Stimulated activated CD8-positive, alpha-beta memory T cell treated with anti-CD3 and anti-CD28 coated beads, Interleukin-4, amount 100 ng/mL, for 48 hours (primary cell): ENCODE measurements at places on chromosomes 6 and 20.
A peak's percentile ranks its signal among the peaks of the same experiment; 100 is the strongest.

GRCh38 chr6:168148231-168148849, 69.3 kb upstream of the FRMD1 start:
- DNase-seq = no peak

GRCh38 chr6:38836585-38836984, 121.5 kb downstream of the DNAH8 start:
- no peak for DNase-seq

DNA sequence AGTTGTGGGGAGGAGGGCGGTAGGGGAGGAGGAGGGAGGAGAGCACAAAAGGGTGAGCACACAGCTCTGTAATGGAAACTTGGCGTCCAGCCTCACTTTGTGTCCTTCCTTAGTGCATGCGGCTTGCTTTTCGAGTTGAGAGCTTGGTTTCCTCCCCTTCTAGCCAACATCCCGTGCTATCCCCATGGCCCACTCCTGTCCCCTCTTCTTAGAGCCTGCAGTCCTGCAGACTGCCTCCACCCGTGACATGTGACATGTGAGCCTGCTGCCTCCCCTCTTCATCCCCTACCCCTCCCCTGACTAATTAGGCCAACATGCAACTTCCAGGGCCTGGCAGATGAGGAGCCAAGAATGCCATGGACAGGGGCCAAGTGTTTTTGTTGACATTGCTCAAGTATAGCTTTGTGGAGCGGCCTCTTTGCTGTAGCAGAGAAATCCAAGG, 63.2 kb downstream of the SLC24A3 start:
- DNase-seq = no peak

DNA sequence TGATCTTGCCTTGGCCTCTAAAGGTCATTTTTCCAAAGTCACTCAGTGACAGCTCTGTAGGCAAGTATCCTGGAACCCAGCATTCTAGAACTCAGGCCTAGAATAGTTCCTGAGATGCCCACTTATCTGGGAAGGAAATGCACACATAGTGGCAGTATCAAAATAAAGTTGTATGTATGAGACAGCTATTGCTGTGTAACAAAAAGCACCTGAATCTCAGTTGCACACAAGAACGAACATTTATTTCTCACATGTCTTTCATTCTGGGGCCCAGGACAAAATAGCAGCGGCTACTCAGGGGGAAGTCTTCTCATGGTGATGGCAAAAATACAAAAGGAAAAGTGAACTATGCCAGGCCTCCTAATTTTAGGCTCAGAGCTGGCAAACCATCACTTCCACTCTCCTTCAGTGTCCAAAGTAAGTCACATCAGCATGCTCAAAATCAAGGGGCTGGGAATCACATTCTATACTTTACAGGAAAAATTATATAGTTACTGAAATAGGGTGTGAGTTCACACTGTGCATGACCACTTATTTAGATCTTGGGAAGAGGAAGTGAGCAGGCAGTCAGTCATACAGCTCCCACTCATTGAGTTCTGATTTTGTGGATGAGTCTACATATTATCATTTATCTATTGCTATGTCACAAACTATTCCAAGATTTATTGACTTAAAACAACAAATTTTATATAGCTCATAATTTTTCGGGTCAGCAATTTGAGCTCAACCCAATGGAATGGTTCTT, 133.7 kb upstream of the RIN2 start:
- no peak for DNase-seq

- DNase-seq = no peak
Observed at GRCh38 chr6:82251942-82252341, 4.4 kb upstream of the IBTK start.

DNA sequence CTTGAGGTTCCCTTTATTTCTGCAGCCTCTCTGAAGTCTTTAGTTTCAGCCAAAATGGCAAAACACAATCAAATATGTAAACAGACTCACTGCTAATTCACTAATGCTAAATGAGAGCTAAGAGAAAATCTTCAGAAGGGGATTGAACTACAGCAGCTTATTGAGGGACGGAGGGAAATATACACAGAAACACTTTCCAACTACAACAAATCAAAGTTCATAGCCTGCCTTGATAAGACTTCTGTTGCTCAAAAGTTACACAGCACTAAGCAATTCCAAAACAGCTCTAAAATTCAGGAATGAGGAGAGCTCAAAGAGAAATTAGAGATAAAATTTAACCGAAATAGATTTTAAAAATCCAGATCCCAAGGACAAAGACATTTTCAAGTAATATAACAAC, 1.7 kb downstream of the TCP11 start:
- no peak for DNase-seq

GRCh38 chr6:139903411-139904157, 529.1 kb upstream of the CITED2 start:
- no peak for DNase-seq

- DNase-seq = no peak
Observed at GRCh38 chr6:64034910-64035655, 399.5 kb downstream of the PHF3 start.

DNA sequence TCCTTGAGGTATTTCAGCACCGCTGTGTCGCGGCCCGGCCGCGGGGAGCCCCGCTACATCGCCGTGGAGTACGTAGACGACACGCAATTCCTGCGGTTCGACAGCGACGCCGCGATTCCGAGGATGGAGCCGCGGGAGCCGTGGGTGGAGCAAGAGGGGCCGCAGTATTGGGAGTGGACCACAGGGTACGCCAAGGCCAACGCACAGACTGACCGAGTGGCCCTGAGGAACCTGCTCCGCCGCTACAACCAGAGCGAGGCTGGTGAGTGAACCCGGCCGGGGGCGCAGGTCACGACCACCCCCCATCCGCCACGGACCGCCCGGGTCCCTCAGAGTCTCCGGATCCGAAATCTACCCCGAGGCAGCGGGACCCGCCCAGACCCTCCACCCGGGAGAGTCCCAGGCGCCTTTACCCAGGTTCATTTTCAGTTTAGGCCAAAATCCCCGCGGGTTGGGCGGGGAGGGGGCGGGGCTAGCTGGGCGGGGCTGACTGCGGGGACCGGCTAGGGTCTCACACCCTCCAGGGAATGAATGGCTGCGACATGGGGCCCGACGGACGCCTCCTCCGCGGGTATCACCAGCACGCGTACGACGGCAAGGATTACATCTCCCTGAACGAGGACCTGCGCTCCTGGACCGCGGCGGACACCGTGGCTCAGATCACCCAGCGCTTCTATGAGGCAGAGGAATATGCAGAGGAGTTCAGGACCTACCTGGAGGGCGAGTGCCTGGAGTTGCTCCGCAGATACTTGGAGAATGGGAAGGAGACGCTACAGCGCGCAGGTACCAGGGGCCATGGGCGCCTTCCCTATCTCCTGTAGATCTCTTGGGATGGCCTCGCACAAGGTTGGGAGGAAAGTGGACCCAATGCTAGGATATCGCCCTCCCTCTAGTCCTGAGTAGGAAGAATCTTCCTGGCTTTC, 693 bp downstream of the HLA-F start:
- peak; percentile 83 for DNase-seq
